ENCODE measurements at places on chromosomes 5 and 9.

DNA sequence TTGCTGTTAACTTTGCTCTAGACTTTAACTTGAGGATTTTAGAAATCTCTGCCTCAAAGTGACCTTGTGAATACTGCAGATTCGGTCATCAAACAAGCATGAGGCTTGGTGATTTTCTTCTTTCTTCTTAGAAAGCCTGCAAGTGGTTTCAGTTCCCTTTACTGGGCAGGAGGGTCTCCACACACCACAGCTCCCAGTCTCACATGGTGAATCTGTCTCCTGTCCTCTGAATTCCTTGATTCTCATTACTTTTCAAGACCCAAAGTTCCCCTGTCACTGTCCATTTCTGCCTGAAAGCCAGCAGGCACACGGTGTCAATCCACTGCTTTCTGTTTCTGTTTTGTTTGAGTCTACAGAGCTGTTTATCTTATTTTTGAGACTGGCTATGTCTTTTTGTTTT is 14.1 kb downstream of the HSPB3 start:
- DNase-seq, result no peak

DNA sequence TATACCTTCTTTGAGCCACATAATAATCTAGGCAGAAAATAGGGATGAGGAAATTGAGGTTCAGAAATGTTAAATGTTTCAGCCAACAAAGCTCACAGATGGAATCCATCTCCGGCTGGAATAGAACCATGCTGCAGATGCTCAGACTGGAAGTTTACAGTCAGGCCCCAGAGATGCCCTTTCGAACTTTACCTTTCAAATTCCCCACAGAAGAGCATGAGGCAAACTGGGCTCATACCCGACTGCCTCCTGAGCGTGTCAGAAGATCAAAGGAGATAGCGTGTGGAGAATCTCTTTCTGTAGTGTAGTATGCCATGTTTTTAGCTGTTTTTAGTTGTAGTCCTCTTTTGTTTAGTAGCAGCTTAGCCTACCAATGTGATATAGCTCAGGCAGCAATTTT is 72.0 kb upstream of the DAP start:
- no peak for DNase-seq

DNA sequence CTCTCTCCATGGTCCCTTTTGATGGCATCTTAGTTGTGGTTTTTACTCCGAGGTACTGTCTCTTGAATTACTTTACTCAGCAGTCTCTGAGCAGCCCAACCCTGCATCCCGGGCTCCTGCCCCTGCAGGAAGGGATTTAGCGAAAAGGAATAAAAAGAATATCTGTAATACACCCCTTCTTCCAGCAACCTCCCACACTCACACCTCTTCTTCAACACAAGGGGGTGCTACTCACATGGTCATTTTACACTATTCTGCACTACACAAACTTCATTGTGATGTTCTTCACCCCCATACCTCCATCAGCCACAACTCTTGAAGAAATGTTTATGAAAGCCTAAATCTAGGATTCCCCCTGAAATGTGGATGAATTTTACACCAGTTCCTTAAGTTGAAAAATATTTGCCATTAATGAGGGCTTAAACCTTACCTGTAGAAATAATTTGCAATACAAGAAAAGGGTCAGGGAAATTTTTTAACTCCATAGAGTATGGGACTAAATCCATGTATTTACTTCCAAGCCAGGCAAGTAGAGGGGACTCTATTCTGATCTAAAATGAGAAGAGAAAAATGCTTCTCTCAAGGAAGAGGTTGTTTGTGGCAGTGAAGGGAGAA is 26.0 kb downstream of the TPD52L3 start:
- DNase-seq, result no peak

DNA sequence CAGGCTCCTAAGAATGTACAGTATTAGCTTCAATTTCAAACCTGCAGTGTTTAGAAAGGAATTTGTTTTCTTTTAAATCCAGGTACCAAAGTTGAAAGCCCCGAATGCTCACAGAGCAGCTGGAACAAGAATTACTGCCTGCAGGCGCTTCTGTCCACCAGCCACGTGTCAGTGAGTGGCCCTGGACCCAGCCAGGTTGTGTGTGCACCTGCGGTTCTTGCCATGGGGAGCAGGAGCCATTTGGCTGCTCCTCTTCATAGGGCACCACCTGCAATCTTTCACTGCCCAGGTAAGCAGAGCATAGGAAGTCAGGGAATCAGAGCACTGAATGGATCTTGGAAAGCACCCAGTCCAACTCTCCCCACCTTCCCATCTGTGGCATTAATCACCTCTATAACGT is 79.5 kb upstream of the PIP5K1B start:
- no peak for DNase-seq

GRCh38 chr5:36651761-36652685 is 45.6 kb downstream of the SLC1A3 start:
- no peak for DNase-seq

- DNase-seq, result no peak
Observed at GRCh38 chr9:7467186-7467585, 332.4 kb downstream of the DMAC1 start.

DNA sequence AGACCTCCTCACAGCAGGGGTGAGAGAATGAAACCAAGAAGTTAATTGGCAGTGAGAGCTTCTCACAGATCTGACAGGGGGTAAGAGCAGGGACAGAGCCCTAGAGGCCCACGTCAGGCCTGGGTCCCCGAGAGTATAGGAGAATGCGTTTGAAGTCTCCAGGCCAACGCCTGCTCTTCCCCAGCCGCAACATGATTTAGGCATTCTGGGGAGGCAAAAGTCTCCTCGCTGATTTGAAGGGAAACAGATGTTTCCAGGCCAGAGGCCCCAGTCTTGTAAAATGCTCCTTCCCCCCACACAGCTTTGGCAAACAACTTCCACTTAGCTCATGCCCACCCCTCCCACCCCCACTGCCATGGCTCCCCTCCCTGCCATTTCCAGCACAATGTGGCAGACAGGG is 239.2 kb upstream of the TRIM32 start:
- DNase-seq, result no peak

- DNase-seq, result no peak
Observed at GRCh38 chr5:39713250-39713916, 288.6 kb upstream of the DAB2 start.

DNA sequence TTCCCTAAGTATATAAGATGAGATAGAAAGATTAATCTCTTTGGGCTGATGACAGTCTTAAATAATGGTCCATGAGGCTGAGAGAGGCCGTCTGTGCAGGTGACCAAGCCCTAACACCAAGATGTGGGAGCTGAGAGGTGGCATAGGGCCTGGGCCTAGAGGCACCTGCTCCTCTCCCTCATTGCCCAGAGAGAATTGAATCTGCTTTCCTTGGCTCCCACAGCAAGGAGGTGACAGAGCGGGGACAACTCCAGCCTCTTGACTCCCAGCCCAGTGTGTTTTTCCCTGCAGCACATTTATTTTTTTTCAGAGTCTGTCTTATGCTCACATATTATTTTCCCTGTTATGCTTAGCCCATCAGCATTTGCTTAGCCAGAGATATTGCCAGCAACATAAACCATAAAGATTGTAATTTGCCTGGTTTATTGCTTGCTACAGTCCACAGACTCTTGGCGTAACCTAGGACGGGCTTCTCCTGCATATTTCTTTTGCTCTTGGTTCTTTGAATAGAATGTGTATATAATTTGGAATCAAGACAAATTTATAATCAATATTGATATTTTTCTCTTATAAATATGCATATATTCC is 105.6 kb downstream of the NTRK2 start:
- DNase-seq, result no peak

DNA sequence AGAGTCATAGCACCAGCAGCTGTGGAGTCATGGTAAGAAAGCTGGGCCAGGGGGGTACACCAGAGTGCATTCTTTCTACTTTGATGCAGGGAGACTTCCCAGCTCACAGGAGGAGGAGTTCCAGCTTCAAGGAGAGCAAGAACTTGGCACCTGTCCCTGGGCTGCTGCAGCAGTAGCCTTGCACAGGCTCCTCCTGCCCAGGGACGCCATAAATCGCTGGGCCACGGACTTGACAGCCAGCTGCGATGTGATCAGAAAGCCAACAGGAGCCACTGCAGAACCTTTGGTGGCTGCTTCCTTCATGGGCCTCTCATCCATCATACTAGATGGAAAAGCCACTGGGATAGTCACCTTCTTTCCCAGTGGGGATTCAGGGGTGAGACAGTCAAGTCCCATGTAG is 234.7 kb downstream of the NMUR2 start:
- DNase-seq, result no peak

DNA sequence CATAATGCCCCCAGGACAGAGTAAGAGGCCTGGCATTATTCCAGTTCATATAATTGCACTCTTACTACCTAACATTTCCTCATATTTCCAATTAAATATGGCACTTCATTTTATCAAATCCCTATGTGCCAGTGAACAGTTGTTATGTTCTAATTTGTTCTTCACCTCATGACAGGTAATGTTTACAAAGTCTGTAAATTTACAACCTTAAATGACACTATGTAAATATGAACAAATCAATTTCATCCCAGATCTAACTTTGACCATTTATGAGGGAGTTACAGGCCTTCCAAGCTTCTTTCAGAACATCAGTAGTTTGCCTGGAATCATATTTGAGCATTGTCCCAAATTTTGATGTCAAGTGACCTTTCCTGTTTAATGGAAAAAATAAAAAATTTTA is 592.6 kb upstream of the CDH6 start:
- no peak for DNase-seq

GRCh38 chr9:126528111-126528510 is 85.6 kb upstream of the LMX1B start:
- no peak for DNase-seq

GRCh38 chr5:170892196-170892595 is 30.4 kb downstream of the RANBP17 start:
- DNase-seq, result no peak

DNA sequence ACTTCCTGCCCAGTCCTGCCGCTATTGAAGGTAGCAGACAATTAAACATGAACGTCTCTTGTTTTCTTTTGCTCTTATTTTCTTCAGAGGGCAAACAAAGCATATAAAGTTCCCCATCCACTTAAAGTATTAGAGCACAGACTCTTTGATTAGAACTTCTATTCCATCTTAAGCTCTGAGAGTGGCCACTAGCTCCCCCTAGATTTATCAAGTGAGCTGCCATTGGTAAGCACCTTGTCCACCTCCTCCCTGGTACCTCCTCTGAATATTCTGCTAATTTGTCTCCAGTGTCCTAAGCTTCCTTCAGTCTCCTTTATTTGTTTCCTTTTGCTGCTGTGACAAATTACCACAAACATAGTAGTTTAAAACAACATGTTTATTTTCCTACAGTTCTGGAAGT is 264.3 kb upstream of the KCNN2 start:
- DNase-seq, result no peak

DNA sequence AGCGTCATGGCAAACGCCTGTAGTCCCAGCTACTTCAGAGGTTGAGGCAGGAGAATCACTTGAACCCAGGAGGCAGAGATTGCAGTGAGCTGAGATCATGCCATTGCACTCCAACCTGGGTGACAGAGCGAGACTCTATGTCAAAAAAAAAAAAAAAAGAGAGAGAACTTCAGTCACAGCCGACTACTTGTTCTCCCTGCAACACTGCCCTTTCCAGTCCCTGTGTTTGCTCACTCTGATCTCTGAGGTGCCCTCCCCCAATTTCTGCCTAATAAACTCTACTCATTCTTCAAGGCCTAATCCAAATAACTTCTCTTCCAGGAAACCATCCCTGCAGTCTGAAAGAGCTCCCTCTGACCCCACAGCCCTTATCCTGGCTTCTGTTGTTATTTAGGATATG is 28.1 kb downstream of the GFRA3 start:
- no peak for DNase-seq

- no peak for DNase-seq
Observed at GRCh38 chr5:135255461-135256178, 143.4 kb downstream of the MACROH2A1 start.

GRCh38 chr9:79408200-79408599 is 163.6 kb upstream of the TLE4 start:
- no peak for DNase-seq

DNA sequence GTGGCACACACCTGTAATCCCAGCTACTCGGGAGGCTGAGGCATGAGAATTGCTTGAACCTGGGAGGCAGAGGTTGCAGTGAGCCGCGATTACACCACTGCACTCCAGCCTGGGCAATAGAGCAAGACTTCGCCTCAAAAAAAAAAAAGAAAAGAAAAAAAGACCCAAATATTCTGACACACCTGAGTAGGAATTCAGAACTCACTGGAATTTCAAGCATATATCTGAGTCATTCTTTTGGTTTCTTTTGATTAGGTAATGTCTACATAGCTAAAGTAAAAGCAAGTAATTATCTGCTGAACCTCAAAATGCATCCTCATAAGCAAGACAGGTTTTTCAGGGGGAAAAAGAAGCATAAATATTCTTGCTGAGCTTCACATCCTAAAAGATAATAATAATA is 35.9 kb downstream of the ANKRD31 start:
- no peak for DNase-seq

- DNase-seq, result no peak
Observed at GRCh38 chr9:98726735-98727134, 18.0 kb upstream of the GABBR2 start.

- peak; percentile 20 for DNase-seq
Observed at GRCh38 chr5:32522429-32523143, 62.8 kb upstream of the SUB1 start.

GRCh38 chr5:149372076-149372795 is 6.9 kb downstream of the IL17B start:
- no peak for DNase-seq

- DNase-seq, result no peak
Observed at GRCh38 chr9:133429641-133430161, 7.5 kb downstream of the ADAMTS13 start.

DNA sequence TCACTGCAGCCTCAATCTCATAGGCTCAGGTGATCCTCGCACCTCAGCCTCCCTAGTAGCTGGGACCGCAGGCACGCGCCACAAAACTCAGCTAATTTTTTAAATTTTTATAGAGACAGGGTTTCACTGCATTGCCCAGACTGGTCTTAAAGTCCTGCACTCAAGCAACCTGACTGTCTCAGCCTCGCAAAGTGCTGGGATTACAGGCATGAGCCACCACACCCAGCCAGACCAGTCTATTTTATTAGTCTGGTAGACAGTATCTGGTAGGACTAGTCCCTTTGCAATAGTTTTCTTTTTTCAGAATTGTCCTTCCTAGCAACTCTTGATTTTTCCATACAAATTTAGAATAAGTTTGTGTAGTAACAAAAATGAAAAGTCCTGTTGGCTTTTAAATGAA is 14.1 kb upstream of the GPR150 start:
- no peak for DNase-seq

DNA sequence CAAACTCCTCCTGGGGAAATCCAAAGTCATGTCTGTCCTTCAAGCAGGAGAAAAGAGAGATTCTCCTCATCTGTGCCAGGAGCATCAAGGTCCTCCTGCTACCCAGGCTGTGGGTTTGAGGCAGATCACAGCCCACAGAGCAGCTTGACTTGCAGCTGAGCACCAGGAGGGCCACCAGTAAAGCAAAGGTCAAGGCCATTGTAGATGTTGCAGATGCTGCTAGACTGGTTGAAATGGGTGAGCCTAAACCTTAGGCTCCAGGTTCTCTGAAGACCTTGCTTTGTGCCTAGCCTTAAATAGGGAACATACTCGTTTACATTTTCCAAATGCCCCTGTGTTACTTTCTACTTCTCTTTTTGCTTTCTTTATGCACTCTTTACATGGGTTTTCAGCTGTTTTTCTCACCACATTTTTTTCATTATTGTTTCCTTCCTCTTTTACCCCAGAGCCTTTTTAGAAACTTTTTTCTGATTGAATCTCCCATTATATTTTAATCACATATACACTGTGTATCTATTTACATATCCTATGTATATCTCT is at the start of gene IFNA2:
Gene IFNA2, minus strand, starts transcription at position 268 of the 540 bp plus-strand sequence. Its CDS starts 69 bp downstream, at position 199.
- DNase-seq, result no peak
